ENCODE measurements at places on chromosomes 11 and 22. TPM values are rescaled to one million over a fixed set of nuclear protein-coding genes. Genes with fewer than 3 reads are reported as not detected.

GRCh38 chr11:130008326-130008725, 5.7 kb upstream of the PRDM10 start:
- no peak for DNase-seq

DNA sequence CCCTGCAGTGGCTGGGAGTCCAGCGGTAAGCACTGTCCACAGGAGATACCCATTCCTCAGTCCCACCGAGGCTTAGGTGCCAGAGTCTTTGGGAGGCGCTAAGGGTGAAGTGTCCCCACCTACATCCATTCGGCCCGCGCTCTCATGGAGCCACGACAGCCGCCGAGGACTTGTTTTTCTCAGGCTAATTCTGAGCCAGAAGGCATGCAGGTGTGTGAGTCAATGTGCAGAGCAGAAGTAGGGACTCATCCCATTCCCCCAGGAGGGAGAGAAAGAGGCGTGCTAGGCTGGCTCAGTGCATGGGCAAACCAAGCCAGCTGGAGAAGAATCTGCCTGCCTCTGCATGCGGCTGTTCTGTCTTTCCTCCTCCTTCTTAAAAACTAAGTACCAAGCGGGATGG, 46.6 kb downstream of the KCNC1 start:
- no peak for DNase-seq

- no peak for DNase-seq
Measured at GRCh38 chr11:17687946-17688670, 31.3 kb upstream of the MYOD1 start.

DNA sequence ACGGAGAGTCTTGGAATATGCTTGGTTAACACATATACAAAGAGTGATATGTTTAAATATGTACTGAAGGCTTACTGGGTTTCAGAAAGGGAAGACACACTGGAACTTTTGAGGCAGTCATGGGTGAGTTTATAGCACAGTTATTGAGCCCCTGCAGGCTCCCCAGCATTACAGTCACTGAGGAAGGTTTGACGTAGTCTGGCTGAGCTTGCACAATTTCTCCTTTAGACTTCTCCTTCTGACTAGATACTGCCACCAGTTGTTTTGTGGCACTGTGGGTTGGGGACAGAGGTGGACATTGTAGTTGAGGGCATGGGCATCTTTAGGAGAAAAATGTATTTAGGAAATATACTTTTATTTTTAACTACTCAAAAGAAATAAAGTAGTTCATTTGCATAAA, 285.4 kb downstream of the C11orf87 start:
- DNase-seq = no peak

GRCh38 chr11:94574193-94574961, 7.2 kb downstream of the PIWIL4 start:
- no peak for DNase-seq

DNA sequence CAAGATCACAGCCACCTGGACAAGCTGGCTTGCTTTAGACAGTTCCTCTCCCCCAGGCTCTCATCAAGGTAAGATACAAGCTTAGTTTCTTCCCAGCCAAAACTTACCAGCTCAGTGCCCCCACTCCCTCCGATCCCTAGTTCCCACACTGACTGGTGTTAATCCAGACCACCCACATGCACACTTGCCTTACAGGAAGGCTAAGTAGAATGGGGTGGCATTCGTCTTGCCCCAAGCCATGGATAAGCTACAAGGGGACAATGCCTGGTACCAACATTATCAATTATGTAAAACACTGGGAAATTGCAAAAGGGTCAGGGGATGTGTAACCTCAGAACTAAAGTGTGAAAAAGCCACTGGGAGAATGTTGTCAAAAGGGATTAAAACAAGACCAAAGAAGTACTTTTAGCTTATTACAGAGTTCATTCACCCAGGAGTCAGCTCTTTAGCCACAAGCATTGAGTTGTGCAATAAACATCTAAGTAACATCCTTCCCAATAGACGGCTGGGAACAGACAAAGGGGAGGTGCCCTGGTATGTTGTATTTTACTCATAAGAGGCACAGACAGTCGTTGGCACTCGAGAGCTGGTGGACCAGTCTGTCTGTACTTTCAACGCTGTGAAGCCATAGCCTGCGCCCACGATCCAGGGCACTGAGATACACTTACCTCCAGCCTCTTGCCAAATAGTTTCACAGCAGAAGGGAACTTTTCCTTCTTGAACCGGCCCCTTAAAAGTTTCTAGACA, 1.1 kb downstream of the DHCR7 start:
- DNase-seq = no peak

DNA sequence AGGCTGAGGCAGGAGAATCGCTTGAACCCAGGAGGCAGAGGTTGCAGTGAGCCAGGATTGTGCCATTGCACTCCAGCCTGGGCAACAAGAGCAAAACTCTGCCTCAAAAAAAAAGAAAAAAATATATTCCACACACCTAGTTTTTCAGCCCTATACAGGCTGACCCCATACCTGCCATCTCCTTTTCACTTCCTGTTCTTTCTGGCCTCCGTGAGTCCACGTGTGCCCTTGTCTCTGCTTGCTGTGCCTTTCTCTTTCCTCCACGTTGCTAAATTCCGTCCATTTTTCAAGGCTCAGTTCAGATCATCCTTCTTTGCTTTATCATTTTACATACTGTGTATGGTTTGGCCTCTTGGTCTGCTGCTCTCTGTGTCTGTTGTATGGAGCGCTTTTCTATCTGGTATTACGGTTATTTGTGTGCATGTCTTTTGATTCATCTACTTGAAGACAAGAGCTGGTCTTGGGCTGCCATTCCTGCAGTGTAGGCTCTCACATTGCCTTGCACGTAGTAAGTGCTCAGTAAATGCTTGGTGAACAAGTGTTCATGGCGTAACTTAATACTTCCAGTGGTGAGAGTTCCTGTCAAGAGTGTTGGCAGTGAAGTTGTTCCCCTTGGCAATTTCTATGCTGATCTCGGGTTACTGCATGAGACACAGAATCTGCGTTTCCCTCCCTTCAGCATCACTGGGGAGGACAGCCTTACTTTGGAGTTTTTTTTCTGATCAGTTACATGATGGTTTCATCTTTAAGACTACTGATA, 57.5 kb downstream of the PTPRJ start:
- DNase-seq = no peak

DNA sequence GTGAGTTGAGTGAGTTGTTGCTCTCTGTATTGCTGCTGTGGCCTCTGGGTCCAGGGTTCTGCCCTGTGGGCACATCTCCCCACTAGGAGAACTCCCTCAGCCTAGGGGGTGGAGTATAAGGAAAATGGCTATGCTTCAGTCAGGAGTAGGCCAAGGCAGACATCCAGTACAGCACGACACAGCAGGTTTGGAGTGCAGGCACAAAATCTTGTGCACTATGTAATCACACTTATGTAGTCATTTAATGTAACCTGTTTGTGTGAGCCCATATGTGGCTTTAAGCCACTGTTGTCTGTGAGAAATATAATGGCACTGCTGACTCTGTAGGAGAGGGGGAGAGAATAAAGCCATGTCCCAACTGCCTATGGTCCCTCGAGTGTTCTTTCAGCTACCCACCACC, 90.1 kb downstream of the CCDC83 start:
- DNase-seq = no peak

DNA sequence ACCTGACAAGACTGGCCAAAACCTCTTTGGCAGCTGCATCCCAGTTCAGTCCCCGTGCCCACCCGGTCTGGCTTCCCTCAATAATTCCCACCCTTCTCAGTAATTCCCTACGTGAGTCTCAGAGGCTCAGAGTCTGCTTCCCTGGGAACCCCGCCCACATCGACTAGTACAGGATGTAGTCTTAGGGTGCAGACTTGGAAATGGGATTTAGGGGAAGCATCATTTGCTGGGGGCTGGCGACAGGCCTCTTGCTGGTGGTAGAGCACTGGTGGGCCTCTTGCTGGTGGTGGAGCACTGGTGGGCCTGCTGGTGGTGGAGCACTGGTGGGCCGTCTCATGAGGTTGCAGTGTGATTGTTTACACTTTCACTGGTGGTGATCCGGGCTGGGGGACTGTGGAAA, 199.5 kb upstream of the B3GAT1 start:
- no peak for DNase-seq

DNA sequence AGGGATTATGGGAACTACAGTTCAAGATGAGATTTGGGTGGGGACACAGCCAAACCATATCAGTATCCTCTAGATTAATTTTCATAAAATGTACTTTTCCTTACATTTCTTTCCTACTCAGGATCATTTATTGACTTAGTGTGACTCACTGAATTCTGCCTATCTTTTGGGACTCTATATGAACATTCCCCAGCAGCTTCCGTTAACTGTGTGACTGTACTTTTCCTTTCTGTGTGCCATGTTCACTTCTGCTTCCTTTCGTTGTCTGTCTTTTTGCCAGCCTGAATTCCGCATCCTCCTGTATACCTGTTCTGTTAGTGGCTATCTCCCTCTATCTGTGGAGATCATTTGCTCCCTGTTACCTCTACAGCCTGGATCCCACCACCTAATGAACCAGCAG, 48.8 kb downstream of the SPECC1L start:
- no peak for DNase-seq

DNA sequence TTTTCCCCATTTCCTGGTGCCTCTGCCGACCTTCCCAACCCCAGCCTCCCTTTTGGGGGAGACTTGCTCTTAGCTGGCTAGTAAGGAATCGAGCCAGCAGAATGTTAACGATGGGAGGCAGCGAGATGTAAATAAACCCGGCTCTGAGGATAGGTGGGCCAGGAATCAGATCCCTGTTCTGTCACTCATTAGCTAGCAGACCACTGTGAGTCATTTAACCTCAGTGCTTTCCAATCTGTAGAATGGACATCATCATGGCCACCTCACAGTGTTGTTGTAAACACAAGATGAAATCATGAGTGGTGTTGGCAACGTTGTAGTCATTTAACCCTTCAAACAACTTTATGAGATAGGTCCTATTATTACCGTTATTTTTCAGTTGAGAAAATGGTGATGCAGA, 208.6 kb downstream of the KIRREL3 start:
- no peak for DNase-seq

Gene CATSPERZ
- total RNA-seq = 0.82 TPM

Gene ASRGL1
- 33.4 TPM for total RNA-seq

Gene RTN4R
- 10.2 TPM for total RNA-seq

Gene DUSP8
- 4.1 TPM for total RNA-seq

Gene PHF21B
- 8.6 TPM for total RNA-seq

Gene PRR33
- total RNA-seq = not detected

Gene PHLDA2
- total RNA-seq = not detected

Gene TBX10
- total RNA-seq = not detected

All from frontal cortex (tissue), 4 donors.